ENCODE measurements at places on chromosomes 13 and 19. TPM values are rescaled to one million over a fixed set of nuclear protein-coding genes. Genes with fewer than 3 reads are reported as not detected.

ZNF98 gene
- total RNA-seq, result not detected

CYP2A6 gene
- 2.0 TPM for total RNA-seq

CEACAM20 gene
- total RNA-seq, result 0.30 TPM

TMEM38A gene
- 7.1 TPM for total RNA-seq

CNN1 gene
- 16.4 TPM for total RNA-seq

RAB3D gene
- total RNA-seq, result 53.6 TPM

ZNF837 gene
- 1.2 TPM for total RNA-seq

ZNF441 gene
- 5.8 TPM for total RNA-seq

SIAH3 gene
- 0.06 TPM for total RNA-seq

KLK2 gene
- total RNA-seq, result not detected

TNFRSF19 gene
- 21.1 TPM for total RNA-seq

ZNF415 gene
- total RNA-seq, result 4.0 TPM

PLPP2 gene
- total RNA-seq, result 11.7 TPM

ERCC1 gene
- total RNA-seq, result 41.6 TPM

NDUFB7 gene
- total RNA-seq, result 121 TPM

ZNF574 gene
- 11.8 TPM for total RNA-seq

LAIR1 gene
- total RNA-seq, result 176 TPM

VRK3 gene
- total RNA-seq, result 47.1 TPM

CPT1C gene
- 3.8 TPM for total RNA-seq

ZNF667 gene
- total RNA-seq, result 1.4 TPM

SIGLEC12 gene
- 5.9 TPM for total RNA-seq

PTGIR gene
- total RNA-seq, result 6.9 TPM

CFAP97D2 gene
- 1.8 TPM for total RNA-seq

DIRAS1 gene
- total RNA-seq, result 0.71 TPM

RCBTB2 gene
- 20.1 TPM for total RNA-seq

FCHO1 gene
- total RNA-seq, result 8.7 TPM

KLK4 gene
- total RNA-seq, result not detected

MYO16 gene
- 0.24 TPM for total RNA-seq

UBL5 gene
- 241 TPM for total RNA-seq

TEX26 gene
- total RNA-seq, result 0.27 TPM

RCBTB1 gene
- total RNA-seq, result 24.9 TPM

SULT2B1 gene
- 14.4 TPM for total RNA-seq

ZNF681 gene
- total RNA-seq, result 1.7 TPM

ISOC2 gene
- 28.6 TPM for total RNA-seq

RASGRP4 gene
- 13.5 TPM for total RNA-seq

ZMYM5 gene
- 10.9 TPM for total RNA-seq

PPM1N gene
- total RNA-seq, result 1.8 TPM

GSX1 gene
- total RNA-seq, result not detected

SPACA4 gene
- total RNA-seq, result not detected

SHISA2 gene
- total RNA-seq, result 19.0 TPM

All from lower lobe of right lung (tissue), 2 donors.